Stimulated activated CD8-positive, alpha-beta memory T cell treated with anti-CD3 and anti-CD28 coated beads, Interleukin-4, amount 100 ng/mL, for 1 hour (primary cell): ENCODE measurements at places on chromosomes 1 and 21.

DNA sequence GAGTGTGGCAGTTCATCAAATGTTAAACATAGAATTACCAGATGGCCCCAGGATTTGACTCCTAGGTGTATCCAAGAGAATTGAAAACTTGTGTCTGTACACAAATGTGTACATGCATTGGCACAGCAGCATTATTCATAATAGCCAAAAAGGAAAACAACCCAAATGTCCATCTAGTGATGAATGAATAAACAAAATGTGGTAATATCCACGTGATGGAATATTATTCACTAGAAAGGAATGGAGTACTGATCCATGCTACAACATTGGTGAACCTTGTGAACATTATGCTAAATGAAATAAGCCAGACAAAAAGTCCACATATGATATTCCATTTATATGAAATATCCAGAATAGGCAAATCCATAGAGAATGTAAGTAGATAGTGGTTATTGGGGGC is 77.7 kb downstream of the RAVER2 start:
- no peak for DNase-seq

GRCh38 chr1:60066001-60066400 is 7.6 kb downstream of the C1orf87 start:
- DNase-seq, result no peak

GRCh38 chr21:36769051-36769839 is 70.3 kb downstream of the SIM2 start:
- DNase-seq, result no peak

GRCh38 chr1:234618737-234619049 is 8.7 kb upstream of the IRF2BP2 start:
- DNase-seq, result no peak

DNA sequence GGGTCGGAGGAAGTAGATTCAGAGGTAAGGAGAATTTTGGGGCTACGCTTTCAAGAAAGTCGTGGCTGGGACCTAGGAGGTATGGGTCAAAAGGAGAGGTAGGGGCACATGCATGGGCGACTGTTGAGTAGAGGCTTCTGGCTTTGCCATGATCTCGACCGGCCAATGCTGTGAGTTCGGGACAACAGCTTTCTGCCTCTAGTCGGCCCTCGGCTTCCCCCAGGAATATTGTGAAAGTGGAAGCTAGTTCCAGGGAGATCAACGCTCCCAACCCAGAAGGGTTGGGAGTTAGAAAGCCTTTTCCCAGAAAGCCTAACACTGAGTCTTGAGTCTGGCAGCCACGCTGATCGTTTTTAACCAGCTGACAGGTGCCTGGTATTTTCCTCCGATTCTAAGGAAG is 69.0 kb downstream of the ZNF678 start:
- no peak for DNase-seq
